SK-N-DZ (cell line): ENCODE measurements at places on chromosomes 3 and 15.

DNA sequence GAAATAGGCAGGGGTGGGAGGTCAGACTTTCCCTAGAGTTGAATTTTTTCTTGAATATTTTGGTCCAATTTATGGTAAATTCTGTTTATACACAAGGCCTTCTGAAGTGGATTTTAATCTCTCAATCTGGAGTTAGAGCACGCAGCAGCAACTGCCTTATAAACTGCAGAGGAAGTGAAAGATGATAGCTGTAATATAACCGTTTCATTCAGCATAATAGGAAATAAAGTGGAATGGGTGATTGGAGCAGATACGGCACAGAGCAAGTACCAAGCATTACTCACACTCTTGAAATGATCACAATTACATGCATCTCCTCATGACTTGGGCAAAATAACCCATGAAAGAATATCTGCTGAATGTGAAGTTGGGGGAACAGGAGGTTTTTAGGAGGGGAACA lies 106.8 kb downstream of the ARRDC4 start:
- no peak for DNase-seq

DNA sequence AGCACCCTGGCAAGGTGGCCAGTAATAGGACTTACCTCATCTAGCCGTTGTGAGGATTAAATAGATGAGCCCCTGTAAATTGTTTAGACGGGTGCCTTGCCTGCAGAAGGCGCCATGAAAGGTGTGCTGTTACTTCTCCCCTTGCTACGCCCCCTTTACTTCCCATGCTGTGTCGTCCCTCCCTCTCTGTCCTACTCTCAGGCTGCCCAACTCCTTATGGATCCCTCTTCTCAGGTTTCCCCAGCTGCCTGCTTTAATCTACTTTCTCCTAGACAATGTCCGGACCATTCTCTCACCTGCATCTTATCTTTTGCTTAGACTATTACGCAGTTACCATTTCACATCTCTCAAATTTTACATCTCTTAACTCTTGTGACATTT lies 1.7 kb upstream of the FBXW12 start:
- DNase-seq = peak; percentile 6

- no peak for DNase-seq
Observed at GRCh38 chr3:134351427-134351826, 22.8 kb downstream of the AMOTL2 start.

DNA sequence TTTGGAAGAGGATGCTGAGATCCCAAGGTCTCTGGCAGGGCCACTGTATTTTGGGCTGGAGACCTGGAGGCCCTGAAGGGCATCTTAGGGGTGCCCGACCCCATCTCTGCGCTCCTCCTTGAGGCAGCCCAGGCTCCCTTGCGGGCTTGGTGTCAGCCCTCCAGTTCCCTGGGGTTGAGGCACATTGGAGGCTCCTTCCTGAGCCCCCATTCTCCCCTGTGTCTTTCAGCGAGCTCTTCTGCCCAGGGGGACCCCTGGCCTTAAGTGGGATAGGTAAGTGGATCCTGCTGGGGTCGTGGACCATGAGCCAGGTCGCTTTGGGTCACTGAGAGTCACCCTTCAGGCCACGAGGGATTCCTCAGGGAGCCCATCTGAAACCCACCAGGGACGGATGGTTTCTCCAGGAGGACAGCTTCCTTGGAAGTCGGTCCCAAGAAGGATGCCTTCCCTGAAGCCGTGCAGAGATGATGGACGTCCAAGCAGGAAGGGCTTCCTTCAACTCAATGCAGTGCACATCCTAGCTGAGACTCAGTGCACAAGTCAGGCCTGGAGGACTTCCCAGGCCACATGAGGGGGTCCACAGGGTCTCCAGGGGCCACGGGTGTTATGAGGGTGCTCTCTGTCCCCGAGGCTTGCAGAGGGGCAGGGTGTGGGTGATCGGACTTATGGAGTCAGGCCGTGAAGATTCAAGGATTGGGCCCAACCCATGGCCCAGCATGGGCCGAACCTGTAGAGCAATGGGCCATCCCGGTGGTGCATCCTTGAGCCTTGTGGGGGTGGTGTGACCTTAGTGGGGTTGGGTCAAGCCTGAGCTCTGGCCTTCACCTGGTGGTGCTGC lies 224.3 kb downstream of the SNRPN start:
- no peak for DNase-seq

GRCh38 chr3:41352510-41352909 lies 153.2 kb downstream of the CTNNB1 start:
- no peak for DNase-seq

DNA sequence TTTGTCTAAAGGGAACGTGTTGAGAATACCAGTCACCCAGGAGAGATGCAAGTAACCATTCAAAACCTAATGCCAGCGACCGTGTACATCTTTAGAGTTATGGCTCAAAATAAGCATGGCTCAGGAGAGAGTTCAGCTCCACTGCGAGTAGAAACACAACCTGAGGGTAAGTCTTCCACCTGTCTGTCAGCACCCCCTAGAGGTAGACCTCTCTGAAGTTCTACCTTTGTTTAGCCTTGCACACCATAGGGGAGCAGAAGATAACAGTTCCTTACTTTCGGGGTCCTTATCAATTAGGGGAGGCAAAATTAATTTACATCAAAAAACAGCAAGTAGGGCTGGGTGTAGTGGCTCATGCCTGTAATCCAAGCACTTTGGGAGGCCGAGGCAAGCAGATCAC lies 124.4 kb downstream of the HCN4 start:
- peak; percentile 32 for DNase-seq

- no peak for DNase-seq
Observed at GRCh38 chr15:56824175-56824574, 90.9 kb upstream of the ZNF280D start.

GRCh38 chr15:67137319-67137718 lies 71.9 kb downstream of the SMAD3 start:
- no peak for DNase-seq

DNA sequence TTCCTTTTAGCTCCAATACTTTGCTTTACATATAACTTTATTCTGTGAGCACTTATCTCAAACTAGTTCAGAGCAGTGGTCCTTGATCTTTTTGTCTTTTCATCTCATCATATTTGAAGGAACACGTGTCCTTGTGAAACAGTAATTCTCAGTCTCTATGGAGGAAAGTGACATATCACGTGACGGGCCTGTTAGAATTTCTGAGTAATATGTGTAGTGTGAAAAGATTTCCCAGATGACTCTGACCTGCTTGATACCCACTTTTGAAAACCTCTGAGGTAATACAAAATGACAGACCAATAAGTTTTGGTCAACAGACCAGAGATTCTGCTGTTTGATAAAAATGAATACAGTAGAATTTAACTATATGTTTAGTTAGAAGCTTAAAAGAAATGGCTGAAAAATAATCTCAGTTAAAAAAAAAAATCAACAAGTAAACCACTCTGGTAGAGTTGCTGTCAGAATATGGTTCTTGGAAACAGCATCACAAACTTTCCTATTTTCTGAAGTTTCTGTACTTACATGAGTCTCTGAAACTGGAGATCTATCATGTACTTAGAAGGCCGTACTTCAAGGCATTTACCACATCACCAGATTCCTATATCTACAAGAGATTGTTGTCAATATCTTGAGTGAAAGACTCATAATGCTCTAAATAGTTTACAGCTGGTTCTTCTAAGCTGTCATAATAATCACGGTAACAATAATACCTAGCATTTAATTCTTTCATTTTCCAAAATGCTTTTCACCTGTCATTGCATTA lies 590.2 kb upstream of the TBL1XR1 start:
- DNase-seq = no peak

GRCh38 chr3:61221759-61222362 lies 29.4 kb downstream of the FHIT start:
- no peak for DNase-seq

GRCh38 chr3:139935016-139935865 lies at the start of gene CLSTN2:
TSS of gene CLSTN2 (plus strand) at chr3:139935185.
- DNase-seq = peak; percentile 28

DNA sequence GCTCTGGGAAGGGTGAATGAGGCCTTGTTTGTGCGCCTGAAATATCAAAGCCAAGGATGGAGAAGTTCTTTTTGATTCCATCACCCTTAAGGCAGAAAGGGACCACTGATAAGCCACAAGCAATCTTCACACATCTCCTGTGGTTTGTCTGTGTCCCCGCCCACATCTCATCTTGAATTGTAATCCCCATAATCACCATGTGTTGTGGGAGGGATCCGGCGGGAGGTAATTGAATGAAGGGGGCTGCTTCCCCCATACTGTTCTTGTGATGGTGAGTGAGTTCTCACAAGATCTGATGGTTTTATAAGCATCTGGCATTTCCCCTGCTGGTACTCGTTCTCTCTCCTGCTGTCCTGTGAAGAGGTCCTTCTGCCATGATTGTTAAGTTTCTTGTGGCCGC lies 329.6 kb upstream of the RGMA start:
- peak; percentile 11 for DNase-seq

GRCh38 chr3:154766765-154767503 lies 313.2 kb upstream of the MME start:
- no peak for DNase-seq
